ENCODE measurements at places on chromosomes 7 and 10.

- DNase-seq = peak; percentile 8
Measured at GRCh38 chr10:116247691-116248090, 25.3 kb downstream of the GFRA1 start.

DNA sequence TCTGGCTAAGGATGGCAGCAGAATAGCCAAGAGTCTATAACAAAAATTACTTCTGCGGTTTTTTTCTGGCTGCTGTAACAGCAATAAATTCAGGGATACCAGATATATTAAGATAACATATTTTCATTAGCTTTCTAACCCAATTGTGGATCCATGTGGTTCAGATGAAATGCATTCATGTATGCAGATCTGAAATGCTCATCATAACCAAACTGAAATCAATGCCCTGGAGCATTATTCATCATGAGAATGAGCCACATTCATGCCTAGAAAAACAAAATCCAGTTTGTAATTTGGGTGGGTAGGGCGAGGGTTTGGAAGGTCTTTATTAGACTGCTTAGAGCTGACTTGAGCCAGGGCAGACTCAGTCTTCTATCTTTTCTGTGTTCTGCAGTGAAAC is 69.8 kb upstream of the SEMA3A start:
- no peak for DNase-seq

DNA sequence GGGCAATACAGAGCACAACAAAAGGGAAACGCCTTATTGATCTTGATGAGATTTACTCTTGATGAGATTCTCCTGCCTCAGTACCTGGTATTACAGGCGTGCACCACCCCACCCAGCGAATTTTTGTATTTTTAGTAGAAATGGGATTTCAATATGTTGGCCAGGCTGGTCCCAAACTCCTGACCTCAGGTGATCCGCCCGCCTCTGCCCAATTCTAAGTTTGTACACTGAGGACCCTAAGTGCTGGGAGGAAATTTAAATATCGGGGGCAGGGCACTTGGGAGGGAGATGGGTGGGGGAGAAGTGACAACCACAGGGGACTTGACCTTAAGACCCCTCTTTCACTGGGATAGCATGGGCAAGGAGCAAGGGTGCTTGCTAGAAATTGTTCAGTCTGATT is 14.1 kb downstream of the HNRNPF start:
- DNase-seq = no peak

- DNase-seq = no peak
Measured at GRCh38 chr10:43323245-43323644, 48.2 kb upstream of the FXYD4 start.

DNA sequence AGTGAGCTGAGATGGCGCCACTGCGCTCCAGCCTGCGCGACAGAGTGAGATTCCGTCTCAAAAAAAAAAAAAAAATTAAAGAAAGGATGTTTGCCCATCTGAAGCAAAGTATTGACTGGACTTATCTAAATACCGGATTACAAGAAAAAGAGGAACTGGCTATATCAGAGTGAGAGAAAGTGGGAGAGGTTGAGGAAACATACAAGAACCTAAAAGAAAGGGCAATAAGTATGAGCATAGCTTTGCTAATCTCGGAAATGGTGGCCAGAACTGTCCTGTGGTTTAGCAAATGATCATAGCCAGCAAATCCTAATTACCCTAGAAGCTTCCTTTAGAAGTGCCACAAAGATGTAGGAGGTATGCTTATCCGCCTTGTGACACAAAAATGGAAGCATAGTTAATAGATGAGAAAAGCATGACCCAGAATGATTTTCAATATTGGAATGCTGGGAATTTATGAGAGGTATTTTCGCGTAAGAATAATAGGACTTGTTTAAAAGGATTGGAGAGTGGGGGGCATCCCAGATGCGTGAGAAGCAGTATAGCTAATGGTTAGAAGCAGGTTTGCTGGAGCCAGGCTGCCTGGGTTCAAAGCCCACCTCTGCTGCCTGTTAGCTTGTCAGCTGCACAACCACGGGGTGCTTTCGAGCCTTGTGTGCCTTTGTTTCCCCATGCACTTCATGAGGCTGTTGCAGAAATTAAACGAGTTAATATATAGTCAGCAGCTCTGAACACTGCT is 1.2 kb upstream of the GTPBP4 start:
- DNase-seq = peak; percentile 72

DNA sequence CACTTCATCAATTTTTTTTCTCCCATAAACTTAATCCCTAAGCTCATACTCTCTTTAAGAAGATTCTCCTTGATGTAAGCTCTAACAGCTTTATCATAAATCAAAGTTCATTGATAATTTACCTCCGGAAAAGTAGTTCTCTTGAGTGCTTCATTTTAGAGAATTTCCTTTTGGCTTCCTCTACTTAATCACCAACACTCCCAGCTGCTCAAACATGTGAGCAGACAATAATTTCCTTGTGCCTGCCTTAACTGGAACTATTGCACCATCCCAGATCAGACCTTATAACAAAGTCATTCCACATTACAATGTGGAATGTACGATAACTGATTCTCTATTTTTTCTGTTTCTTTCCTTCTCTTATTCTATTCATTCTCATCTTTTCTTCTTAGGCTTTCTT is 5.9 kb downstream of the FEZF1 start:
- DNase-seq = no peak

DNA sequence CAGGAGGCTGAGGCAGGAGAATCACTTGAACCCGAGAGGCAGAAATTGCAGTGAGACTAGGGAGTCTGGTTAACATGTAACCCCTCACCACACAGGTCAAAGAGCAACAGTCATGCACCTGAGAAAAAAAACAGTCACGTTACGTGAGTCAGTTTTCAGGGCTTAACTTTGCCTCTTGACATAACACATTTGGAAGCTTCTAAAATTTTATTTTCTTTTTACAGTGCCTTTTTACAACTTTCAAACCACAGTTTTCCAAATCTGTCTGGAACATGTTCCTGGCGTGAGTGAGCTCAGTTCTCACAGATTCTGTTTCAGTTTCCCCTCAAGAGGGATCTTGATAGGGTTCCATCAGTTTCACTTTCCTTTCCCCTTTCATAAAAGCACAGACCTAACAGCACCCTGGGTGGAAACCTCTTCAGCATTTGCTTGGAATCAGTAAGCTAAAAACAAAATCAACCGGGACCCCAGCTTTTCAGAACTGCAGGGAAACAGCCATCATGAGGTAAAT is 4.4 kb downstream of the IFIT3 start:
- no peak for DNase-seq

DNA sequence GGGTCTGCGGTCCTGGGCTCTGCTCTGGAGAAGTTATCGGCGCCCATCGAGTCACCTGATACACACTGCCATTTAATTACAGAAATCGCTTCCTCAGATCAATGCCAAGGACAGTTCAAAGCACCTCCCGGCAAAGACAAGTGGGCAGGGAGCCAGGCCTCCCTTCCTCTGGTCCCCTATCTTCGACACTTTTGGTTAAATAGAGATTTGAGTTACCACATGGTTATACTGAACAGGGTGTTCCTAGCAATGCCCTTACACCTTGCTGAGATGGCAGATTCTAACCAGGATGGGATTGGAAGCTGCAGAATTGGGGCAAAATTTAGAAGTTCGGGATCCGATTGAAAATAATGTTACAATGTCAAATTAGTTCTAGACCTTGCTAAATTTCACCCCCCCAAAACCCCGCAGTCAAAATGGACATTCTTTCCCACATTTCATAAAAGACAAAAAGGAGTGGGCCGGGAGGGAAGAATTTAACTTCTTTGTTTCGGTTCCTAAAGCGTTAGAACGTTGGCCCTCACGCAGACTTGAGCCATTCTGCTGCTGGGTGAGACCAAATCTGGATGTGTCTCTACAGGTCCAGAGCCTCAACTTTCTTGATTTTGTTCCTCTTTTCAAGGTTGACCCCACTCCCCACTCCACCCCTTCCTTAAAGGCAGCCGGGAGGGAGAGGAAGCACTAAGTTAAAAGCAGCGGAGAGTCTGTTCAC is 2.2 kb upstream of the DLX5 start:
- DNase-seq = no peak

- DNase-seq = no peak
Measured at GRCh38 chr10:103154521-103155299, 38.4 kb downstream of the NT5C2 start.

DNA sequence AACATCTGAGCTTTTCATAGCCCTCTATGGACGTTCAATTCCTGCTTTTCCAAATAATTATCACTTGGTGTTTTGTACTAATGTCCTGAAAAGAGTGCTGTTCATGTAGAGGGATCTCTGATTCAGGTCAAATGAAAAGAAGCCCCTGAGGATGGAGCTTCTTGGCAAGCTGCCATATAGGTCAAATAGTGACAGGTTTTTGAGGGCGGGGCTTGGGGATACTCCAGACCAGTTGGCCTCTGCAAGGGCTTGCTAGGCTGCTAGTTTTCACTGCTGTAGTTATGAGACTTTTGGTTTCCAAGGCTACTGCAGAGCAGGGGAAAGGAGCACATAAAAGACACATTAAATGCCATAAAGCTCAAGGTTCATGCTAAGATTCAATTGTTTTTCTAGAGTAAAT is 257.2 kb upstream of the CACNA2D1 start:
- no peak for DNase-seq

DNA sequence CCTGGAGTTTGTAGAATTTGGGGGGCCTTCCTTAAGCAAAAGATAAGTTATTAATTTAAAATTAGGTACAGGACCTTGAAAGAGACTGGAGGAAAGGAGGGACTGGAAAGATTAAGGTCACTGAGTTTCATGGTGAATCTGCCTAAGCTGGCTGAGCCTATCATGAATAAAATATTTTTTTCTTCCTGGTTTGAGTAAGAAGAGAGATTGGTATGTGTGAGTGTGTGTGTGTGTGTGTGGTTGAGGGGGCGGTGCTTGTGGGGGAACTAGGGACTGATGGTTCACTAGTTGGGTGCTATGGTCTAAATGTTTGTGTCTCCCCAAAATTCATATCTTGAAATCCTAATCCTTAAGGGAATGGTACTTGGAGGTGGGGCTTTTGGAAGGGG is 142.5 kb upstream of the PRKCQ start:
- DNase-seq = peak; percentile 60

GRCh38 chr7:17963281-17963680 is 23.0 kb upstream of the SNX13 start:
- no peak for DNase-seq

GRCh38 chr10:79003183-79004100 is 65.3 kb upstream of the ZMIZ1 start:
- DNase-seq = no peak

DNA sequence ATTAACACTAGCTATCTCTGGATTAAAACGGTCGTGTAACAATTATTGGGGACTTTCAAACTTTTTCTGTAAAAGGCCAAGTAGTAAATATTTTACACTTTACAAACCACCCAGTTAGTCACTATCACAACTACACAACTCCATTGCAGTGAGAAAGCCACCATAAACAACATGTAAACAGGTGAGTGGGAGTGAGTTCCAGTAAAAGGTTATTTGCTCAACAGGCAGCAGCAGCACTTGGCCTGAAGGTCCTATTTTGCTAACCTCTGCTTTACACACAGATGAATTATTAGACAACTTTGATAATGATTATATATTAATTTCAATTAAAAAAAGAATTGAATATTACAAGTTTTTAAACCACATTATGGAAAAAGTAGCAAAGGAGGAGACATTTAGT is 15.8 kb upstream of the AGMO start:
- no peak for DNase-seq

DNA sequence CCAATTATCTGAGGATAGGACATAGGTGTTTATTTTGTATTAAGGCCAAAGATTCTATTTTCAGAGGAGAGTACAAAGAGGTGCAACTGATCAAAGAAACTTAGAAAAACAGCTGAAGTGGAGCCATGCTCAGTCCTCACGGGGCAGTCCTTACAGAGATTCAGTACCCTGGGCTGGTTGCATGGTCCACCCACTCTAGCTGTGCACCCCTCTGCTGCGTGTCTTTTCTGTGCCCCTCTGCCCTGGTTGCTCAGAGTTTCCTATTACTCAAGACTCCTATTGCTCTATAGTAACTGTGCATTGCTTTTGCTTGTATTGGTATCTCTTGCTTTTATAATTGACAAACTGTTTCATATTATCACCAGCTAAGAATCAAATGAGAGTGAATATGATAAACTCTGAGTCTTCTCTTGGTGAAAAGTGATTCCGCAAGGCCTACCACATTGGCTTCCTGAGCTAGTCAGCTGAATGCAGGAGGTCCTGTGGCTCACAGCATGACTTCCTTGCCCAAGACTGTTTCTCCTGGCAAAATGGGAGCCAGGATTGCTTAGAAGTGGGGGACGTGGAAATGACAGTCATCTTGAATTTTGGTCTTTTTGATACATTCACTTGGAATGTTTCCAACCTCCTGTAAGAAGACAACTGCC is 137.0 kb downstream of the GLCCI1 start:
- no peak for DNase-seq

- no peak for DNase-seq
Measured at GRCh38 chr10:1379601-1380000, 323.4 kb downstream of the WDR37 start.

DNA sequence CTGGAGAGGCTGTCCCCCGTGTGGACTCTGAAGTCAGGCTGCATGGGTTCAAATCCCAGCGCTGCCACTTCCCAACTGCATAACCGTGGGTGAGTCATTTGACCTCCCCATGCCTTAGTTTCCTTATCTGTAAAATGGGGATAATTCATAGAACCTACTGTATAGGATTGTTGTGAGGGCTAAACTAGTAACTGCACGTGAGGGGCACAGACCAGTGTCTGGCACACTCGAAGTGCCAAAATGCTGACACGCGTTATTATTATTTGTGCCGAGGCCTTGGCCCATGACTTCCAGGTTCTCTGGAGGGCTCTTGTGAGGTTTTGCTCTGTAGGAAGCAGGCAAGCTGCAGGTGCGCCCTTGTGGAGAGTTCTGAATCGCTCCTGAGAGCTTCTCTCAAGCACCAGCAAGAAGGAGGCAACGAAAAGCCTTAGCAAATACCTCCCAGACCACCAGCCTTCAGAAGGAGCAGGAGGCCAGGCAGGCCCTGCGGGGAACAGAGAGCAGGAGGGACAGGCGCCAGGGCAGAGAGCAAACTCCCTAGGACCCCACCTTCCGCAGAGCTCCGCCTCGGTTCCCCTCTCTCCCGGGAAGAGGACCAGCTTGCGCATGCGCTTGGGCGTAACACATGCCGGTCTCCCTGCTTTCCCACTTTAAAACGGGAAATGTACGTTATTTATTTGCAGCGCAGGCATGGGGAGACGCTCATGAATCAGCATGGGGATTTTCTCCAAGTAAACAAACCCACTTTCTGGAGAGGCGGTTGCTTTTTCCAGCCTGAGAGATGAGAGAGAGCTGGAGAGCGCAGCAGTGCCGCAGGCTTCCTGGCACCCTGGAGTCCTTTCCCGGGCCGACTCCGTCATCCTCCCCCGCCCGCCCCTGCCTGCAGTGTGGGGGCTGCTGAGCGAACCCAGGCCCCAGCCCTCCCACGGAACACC is 39.6 kb downstream of the SORCS3 start:
- no peak for DNase-seq

- DNase-seq = peak; percentile 84
Measured at GRCh38 chr7:44177570-44178131, 11.6 kb downstream of the GCK start.

GRCh38 chr10:125661941-125662515 is 20.9 kb downstream of the TEX36 start:
- DNase-seq = peak; percentile 77

DNA sequence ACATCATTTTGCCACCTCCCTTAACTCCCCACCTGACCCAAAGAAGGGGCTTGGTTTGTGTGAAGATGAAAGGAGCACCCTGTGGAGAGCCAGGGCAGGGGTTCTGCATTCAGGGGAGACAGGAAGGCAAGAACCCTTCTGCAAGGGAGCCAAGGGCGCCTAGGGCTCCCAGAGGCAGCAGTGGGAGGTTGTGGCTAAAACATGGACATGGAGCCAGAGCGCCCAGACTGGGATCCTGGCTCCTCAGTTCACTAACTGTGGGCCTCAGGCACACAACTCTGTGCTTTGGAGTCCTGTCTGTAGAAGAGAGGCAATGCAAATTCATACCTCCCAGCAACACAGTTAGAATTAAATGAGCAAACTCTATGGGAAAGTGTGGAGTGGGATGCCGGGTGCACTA is 123.1 kb upstream of the MACROH2A2 start:
- DNase-seq = no peak
